ENCODE measurements at places on chromosomes 6 and 20.
A peak's percentile ranks its signal among the peaks of the same experiment; 100 is the strongest.

DNA sequence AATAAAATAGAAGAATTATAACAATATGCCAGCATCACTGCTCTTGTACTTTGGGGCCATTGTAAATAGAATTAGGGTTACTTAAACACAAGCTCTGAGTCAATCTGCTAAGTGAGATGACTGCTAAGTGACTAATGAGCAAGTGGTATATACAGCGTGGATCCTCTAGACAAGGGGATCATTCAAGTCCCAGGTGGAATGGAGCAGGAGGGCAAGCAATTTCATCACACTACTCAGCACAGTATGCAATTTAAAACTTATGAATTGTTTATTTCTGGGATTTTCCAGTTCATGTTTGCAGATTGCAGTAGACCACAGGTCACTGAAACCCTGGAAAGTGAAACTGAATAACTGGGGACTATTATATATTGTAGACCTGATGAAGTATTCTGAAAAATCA is 235.3 kb downstream of the BTBD3 start:
- DNase-seq, result no peak

- DNase-seq, result no peak
Measured at GRCh38 chr20:24718696-24719095, 230.4 kb upstream of the CST7 start.

DNA sequence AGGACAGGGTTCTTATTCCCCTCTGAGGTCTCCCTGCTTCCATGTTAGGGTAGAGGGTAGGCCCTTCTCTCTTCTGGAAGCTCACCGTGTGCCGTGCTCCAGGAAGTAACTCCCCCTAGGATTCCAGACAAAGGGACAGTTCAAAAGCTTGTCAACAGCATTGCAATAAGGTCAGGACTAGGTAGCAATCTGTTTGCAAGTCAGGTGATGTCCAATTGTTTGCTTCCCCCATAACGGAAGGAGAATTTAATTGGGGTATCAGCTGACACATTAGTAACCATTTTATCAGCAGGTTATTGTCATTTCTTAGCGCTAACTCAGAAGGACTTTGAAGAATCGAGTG is 41.9 kb downstream of the SYNJ2 start:
- DNase-seq, result no peak

- peak; percentile 85 for DNase-seq
Measured at GRCh38 chr20:63495741-63496595, 2.9 kb downstream of the EEF1A2 start.

DNA sequence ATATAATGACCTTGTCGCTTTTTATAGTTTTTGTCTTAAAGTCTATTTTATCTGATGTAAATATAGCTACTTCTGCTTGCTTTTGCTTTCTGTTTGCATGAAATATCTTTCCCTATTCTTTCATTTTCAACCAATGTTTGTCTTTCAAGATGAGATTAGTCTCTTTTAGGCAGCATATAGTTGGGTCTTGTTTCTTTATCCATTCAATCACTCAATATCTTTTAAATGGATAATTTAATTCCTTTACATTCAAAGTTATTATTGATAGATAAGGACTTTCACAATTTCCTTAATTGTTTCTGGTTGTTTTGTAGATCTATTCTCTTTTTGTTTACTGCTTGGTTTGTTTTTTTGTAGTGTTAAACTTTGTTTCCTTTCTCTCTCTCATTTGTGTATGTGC is 43.5 kb upstream of the TPD52L1 start:
- DNase-seq, result no peak

GRCh38 chr6:16514249-16514648 is 247.0 kb downstream of the ATXN1 start:
- peak; percentile 24 for DNase-seq

DNA sequence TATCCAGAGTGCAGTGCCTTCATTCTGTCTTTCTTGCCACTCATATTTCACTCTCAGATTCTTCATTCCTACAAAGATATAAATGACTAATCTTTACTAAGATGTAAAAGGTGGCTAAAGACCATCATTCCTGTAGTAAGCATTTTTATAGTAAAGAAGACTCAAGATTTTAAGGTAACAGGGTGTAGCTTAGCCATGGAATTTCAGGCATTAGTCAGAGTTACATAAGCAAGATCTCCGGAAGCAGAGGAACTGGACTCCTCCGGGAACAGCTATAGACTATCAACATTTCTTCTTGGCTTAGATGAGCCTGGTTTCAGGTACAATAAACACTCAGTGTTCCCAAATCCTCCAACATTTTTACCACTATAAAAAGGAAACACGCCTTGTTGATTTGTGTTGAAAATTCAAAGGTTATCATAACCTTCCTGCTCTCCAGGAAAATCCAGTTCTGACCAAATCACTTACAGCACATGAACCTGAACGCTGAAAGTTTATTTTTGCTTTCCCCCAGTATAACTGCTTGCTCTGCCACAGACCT is 23.7 kb downstream of the SERPINB1 start:
- DNase-seq, result no peak

- no peak for DNase-seq
Measured at GRCh38 chr6:111487661-111488060, 4.6 kb upstream of the REV3L start.

DNA sequence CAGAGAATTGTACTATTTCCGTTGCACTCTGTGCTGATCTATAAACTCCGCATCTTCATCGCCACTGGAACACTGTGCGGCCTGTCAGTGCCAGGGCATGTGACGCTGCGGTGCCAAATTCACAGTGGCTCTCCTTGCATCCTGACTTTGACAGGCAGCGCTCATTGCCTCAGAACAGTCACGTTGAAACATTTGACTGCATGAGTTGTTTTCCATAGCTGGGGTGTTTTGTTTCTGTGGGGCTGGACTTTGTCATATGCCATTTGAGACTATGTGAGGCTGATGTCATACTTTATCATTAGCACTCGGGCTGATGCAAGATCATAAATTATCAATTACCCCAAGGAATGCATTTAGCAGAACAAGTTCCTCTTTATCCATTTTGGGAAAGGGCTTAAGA is 32.7 kb downstream of the CFAP61 start:
- no peak for DNase-seq

GRCh38 chr20:34493646-34494045 is 22.6 kb upstream of the DYNLRB1 start:
- no peak for DNase-seq

DNA sequence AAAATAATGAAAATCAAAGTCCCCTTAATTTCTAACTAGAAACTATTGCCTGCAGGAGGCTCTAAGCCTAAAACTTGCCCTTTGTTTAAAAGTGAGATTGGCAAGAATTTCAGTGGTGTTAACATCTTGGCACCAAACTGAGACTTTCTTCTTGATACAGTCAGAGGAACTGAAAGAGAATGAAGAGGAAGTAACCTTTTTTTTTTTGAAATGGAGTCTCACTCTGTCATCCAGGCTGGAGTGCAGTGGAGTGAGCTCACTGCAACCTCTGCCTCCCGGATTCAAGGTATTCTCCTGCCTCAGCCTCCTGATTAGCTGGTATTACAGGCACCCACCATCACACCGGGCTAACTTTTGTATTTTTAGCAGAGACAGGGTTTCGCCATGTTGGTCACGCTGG is 3.6 kb downstream of the DOP1A start:
- no peak for DNase-seq

- peak; percentile 58 for DNase-seq
Measured at GRCh38 chr20:63223121-63223825, 7.3 kb upstream of the YTHDF1 start.

DNA sequence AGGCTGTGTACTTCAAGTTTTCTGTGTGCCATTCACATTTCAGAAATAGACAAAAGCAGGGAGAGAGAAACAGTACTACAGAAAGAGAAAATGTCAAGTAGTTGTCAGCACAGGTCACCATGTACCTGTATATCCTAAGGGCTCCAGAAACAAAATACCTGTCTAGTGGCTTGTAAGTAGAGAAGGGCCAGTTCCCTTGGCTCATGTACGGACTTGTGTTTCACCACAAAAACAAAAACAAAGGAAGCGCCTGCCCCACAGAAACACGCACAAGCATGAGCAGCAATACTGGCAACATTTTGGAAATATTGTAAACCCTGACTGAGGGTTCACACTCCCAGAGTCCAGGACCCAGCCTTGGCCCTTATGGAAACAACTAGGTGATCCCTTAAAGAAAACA is 44.3 kb downstream of the CNKSR3 start:
- DNase-seq, result no peak

DNA sequence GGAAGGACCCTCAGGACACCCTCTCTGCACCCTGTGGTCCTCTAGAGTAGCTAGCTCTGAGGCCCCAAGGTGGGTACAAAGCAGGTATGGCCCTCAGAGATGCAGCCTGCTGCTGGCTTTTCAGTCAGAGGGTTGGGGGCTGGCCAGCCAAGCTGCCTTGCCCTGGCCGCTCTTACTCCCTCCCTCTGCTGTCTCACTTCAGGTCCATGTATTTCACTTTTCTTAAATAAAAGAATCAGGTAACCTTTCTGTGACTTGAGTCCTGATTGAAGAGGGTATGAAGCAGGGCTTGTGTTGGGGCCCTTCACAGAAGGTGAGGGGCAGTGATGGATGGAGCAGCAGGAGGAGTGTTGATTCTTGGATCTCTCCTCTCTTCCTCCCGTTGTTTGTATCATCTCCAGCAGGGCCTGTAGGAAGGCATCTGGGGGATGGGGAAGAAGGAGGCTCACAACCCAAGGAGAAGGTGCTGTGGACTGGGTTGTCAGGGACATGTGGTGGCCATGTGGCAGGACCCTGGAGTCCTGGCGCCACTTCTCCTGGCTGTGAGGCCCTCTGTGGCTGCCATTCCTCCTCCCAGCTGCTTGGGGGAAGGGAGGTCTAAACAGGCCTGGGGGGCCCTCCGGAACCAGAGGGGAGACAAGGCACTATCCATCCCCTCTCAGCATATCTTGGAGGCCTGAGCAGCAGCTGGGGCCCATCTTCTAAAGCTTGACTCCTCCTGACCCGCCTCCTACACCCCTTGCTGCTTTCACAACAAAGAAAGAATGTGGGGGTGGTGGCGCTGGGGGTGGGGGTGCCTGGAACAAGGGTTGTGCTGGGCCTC is 1.1 kb upstream of the PTK7 start:
- DNase-seq, result no peak

GRCh38 chr6:32519118-32519909 is 10.8 kb downstream of the HLA-DRB5 start:
- no peak for DNase-seq

GRCh38 chr6:88238065-88238464 is 71.9 kb upstream of the CNR1 start:
- peak; percentile 8 for DNase-seq

DNA sequence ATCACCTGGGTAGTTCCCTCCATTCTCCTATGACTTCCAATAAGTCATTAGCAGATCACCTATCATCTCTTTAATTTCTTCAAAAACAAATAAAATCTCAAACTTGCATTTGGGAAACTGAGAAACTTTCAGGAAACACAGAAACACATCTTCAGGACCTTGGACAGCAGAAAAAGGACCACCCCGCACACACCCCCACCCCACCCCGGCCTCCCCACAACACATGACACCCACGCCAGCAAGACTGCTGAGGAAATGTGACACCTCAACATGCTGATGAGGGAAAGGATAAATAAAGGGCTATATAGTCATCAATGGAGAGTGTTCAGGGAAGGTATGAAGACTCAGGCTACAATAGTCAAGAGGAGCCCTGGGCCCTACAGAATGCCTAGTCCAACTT is 15.6 kb upstream of the TRIM39 start:
- no peak for DNase-seq

DNA sequence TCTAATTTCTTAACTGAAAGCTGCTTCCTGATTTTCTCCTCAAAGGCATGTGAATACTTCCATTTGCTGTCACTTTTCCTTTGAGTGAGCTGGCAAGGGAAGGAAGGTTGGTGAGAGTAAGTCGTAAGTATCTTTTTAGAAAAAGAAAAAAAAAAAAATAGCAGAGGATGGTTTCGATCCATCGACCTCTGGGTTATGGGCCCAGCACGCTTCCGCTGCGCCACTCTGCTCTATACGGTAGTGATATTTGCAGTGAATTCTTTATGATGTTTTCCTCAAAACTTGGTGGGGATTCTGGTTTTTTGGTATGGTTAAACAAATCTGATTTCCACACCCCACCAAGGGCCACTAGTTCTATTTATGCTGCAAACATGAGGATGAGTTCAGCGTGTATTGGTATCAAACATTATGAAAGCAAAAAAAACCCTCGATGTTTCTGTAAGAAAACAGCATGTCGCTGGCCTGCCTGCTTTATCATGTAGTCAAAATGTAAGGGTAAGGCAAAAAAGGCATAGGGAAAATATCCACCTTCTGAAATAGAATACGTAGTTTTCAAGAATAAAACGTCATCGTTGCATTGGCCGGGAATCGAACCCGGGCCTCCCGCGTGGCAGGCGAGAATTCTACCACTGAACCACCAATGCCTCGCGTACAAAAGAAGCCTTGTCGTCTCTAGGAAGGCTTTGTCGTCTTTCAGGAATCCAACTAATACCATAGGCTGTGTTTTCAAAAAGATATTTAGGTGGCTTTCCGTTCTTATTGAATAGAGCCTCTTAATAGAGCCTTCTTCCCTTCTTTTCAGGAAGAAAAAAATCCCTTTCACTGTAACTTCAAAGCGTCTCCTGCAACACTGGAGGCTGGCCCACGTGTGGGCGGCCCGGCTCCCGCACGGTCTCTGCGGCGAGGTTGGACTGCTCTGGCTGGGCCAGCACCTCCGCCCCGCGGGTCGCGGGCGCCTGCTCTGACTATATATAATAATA is 9.6 kb downstream of the OR2B2 start:
- peak; percentile 85 for DNase-seq

- DNase-seq, result no peak
Measured at GRCh38 chr20:48703511-48704219, 124.1 kb downstream of the PREX1 start.

GRCh38 chr6:139881728-139882211 is 507.3 kb upstream of the CITED2 start:
- peak; percentile 29 for DNase-seq

DNA sequence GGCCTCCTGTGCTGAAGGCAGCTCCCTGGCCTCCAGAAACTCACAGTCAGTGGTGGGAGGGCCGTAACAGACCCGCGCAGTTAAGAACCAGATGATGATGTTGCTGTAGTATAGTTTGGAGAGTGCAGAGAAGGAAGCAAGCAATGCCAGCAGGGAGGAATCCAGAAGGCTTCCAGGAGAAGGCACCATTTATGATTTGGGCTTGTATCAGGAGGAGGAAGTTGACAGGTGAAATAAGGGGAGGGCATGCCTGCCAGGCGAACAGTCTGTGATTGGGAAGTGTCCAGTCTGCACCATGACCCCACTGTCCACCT is 13.3 kb upstream of the BAK1 start:
- no peak for DNase-seq

- DNase-seq, result peak; percentile 48
Measured at GRCh38 chr20:34069341-34070078, 42.5 kb downstream of the EIF2S2 start.

GRCh38 chr20:21047981-21048380 is 58.2 kb downstream of the LINC00237 start:
- no peak for DNase-seq

DNA sequence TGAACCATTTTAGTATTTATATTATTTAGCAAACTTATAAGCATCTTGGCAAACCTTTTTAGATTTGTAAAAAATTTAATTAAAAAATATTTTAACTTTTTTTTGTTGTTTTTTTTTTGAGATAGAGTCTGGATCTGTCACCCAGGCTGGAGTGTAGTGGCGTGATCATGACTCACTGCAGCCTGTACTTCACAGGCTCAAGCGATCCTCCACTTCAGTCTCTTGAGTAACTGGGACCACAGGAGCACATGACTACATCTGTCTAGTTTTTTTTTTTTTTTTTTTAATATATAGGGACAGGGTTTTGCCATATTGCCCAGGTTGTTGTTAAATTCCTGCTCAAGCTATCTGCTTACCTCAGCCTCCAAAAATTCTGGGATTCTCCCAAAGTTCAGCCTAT is 161.1 kb downstream of the EYS start:
- DNase-seq, result no peak

- DNase-seq, result no peak
Measured at GRCh38 chr6:125312478-125312877, 10.7 kb upstream of the HDDC2 start.
